H54 (cell line): ENCODE measurements at places on chromosomes 5 and 9.
A peak's percentile ranks its signal among the peaks of the same experiment; 100 is the strongest.

DNA sequence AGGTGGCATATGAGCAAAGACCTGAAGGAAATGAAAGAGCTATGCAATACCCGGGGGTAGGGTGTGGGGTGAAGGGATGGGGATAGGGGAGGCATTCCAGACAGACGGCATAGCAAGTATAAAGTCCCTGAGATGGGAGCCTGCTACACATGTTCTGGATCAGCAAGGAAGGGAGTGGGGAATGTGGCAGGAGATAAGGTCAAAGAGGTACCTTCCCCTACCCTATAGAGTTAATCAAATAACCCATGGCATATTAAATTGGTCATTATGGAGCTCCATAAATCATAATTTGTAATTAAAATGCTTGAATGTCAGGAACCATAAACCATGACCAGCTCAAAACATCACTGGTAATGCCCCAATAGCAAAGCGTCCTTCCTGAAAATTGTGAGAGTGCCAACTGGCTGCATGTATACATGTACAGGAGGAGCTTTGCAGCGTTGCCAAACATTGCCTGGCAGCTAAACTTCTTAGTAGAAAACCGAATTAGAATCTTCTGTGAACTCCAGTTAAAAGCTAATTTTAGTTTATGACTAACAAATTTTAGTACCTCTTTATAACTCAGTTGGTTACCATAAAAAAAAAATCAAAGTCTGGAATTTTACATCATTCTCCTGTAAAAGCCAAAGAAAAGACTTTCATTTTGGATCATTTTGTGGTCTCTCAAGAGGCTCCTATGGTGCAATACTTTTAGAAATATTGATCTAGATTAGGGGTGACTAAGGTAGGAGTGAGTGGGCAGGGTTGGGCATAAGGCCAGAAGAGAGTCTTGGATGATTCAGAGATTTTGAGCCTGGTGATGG lies 4.7 kb downstream of the DNAI1 start:
- DNase-seq: peak; percentile 33

GRCh38 chr5:123151227-123151909 lies 62.3 kb downstream of the PRDM6 start:
- DNase-seq: no peak

- DNase-seq: peak; percentile 17
These were observed 603.8 kb downstream of the TLE4 start for GRCh38 chr9:80175286-80176150.

DNA sequence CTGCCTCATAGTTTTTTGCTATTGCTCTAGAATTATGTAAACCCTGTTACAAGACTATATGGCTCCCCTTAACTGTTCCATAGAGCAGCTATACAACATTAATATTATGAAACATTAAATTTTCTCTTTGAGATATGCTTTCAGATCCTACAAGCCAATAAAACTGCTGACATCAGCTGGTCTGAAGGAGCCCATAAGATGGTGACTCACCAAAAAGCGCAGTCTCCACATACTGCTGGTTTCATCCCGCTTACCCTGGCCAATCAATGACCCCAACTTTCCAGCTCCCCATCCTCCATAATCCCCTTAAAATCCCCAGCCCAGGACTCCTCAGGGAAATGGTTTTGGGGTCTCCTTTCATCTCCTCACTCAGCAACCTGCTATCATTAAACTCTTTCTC lies 172.7 kb downstream of the NSG2 start:
- no peak for DNase-seq

GRCh38 chr9:90514877-90515276 lies 127.7 kb downstream of the DIRAS2 start:
- no peak for DNase-seq

DNA sequence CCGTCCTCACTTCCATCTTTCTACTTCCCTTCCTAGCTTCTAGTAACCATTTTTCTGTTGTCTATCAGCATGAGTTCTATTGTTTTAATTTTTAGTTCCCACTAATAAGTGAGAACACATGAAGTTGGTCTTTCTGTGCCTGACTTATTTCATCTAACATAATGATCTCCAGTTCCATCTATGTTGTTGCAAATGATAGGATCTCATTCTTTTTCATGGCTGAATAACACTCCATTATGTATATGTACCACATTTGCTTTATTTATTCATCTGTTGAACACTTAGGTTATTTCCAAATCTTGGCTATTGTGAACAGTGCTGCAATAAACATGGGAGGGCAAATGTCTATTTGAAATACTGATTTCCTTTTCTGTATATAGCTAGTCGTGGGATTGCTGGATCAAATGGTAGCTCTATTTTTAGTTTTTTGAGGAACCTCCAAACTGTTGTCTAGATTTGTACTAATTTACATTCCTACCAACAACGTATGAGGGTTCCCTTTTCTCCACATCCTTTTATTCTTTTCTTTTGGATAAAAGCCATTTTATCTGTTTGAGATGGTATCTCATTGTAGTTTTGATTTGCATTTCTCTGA lies 50.3 kb downstream of the NSD1 start:
- no peak for DNase-seq

- no peak for DNase-seq
These were observed 18.4 kb downstream of the FNBP1 start for GRCh38 chr9:130024597-130024994.

DNA sequence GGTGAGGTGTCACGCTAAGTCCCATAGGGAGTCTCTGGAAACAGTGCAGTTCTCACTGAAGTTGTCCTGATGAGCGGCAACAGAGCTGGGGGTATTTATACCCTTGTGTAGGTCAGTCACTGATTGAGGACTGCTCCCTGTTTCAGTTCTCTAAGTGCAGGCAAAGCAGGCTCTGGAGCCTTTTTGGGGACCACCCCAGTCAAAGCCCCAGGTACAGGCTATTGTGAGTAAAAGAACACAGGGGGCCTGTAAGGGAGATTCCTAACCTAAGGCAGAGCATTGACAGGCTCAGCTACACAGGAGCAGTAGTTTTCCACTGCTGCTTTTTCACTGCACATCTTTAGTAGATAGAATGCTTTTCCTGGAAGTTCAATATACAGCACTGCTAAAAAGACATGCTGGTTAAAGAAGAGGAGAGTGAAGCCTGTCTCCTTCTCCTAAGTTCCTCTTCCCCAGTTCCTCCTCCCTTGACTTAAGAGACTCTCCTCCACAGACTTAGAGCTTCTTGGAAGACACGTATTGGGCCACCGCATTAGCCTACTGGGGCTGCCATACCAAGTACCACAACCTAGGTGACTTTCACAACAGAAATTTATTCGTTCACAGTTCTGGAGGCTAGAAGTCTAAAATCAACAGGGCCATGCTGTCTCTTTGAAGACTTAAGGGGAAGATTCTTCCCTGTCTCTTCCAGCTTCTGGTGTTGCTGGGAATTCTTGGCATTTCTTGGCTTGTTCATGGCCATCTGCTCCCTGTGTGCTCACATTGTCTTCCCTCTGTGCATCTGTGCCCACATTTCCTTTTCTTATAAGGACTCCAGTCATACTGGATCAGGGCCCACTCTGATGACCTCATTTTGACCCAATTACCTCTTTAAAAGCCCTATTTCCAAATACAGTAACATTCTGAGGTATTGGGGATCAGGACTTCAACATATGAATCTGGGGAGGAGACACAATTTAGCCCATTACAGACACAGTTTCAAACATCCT lies 221.0 kb downstream of the ESM1 start:
- no peak for DNase-seq

GRCh38 chr9:98074115-98074990 lies 17.8 kb downstream of the NANS start:
- DNase-seq: peak; percentile 80

GRCh38 chr5:122170620-122171019 lies 41.3 kb downstream of the ZNF474 start:
- DNase-seq: no peak

GRCh38 chr5:44711901-44712300 lies 96.8 kb upstream of the MRPS30 start:
- DNase-seq: no peak

- DNase-seq: no peak
These were observed 21.4 kb downstream of the SLC22A4 start for GRCh38 chr5:132315529-132316067.

DNA sequence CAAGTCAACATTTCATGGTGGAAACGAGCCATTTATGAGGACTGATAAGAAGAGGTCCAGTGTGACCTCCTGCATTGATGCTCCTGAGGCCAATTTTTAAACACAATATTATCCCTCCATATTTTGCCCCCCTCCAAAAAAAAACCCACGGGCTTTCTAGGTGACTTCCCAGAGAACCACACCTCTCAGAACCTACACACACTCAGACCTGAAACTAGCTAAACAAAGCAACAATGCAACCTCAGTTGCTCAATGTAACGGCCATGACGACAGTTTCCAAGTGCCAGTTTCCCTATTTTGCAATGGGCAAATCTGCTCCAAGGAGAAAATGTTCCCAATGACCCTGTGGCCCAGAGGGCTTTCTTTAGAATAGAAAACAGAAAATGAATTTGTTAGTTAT lies 3.5 kb downstream of the NRG2 start:
- no peak for DNase-seq

DNA sequence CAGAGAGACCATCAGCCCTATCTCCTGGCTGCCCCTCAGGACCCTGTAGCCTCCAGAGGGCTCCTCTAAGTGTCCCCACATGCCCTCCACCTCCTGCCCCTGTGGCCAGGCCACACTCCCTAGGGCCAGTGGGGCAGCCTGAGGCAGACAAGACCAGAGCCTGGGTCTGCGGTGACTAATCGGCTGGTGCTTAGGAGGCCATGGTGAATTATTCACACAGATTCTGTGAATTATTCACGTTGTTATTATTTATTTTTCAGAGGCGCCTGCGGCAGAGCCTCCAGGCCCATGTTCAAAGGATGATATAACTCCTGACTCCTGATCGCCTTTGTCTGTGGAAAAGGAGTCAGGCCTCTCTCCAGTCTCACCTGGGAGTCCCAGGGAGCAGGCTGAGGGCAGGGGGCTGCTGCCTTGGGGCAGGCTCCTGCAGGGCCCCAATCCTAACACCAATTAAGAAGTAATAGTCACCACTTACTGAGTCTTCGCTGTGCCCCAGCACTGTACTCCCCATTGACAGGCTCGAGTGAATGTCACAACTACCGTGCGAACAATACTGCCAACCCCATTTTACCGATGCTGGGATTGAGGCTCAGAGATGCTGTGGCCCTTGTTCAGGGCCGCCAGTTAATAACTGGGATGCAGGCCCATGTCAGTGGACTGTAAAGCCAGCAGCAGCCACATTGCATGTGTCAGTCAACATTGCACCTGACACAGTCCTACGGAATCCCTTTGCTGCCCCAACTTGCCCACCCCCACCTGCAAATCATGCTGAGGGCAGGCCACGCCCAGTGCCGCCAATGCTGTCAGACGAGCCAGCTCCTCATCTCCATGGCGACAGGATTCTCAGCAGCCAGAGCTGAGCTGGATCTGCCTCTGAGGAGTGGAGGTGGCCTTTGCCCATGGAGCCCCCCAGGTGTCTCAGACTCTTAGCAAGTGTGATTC lies 94.9 kb downstream of the PCDH1 start:
- peak; percentile 63 for DNase-seq

DNA sequence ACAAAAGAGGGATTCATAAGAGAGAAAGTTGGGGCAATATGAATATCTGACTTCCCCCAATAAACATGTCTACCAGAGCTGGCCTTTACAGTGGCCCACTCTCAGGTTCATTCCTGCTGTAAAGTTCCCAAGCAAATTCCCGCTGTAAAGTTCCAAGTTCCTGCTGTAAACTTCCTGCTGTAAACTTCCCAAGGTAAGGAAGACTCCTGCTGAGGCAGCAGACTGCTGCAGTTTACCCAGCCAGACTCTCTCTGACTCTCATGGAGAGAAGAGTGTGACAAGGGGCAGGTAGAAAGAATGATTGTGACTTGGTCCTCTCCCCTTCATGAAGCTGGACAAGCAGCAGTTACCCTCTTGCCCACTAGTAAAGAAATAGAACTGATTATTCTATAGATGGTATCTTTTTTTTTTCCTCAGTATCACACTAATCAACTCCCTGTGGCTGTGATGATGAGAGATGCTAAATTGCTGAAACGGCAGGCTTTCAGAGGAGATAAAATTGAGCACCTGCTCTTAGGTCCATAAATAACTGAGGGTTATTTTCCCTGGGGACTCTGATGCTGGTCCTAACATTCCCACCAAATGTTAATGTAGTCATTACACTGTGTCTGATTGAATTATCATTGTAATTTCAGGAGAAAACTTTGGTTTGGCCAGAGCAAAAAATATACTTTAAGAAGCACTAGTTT lies 220.4 kb downstream of the PARP8 start:
- no peak for DNase-seq

DNA sequence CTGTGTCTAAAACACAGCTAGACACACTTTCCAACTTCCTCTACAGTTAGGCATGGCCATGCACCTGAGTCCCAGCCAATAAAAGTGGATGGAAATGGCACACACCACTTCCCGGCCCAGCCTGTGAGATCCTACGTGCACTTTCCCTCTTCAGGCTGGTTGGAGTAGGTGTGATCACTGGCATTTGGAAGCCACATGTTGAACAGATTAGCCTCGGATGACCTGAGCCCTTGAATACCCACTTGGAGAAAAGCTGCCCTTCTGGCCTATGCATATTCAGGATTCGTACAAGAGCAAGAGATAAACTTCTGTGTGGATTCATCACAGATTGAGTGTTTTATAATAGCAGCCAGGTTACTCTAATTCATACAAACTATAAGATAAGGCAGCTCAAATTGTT lies 359.0 kb upstream of the SLC30A5 start:
- DNase-seq: no peak

GRCh38 chr5:55712023-55712859 lies at the start of gene SLC38A9:
Gene SLC38A9, minus strand, starts transcription at chr5:55712324. Its CDS starts 14,366 bp downstream, at chr5:55697958.
- DNase-seq: peak; percentile 80

DNA sequence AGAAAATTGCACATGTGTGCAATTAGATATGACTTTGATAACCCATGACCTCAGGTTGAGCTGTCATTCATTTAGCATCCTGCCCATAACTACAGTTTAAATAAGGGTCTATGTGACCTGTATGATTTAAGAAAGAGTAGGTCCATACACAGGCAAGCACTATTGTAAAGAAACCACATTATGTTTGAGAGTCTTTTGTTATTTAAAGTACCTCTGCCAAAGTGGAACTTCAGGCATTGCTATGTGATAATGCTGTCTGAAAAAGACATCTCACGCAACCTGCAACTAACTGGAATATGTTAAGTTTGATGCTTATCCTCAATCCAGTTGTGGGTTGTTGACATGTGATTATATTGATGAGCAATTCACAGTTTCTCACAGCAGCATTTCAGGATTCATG lies 317.0 kb downstream of the TMEM161B start:
- no peak for DNase-seq

DNA sequence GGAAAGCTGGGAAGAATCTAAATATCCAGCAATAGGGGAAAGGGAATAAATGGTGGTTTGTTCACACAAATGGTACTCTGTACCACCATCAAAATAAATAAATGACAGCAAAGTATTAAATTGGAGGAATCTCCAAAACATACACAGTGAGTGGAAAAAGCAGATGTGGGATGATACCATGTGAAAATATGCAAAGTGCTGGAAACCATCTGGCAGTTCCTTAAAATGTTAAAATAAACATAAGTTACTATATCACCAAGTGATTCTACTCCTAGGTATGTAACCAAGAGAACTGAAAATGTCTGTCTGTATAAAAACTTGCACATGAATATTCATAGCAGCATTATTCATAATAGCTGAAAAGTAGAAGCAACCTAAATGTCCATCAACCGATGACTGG lies 41.9 kb upstream of the TEX48 start:
- no peak for DNase-seq
